HFFc6 (cell line): ENCODE measurements at places on chromosomes 5 and 9.
A peak's percentile ranks its signal among the peaks of the same experiment; 100 is the strongest.

- no peak for DNase-seq
Observed at GRCh38 chr5:2701592-2701991, 49.9 kb downstream of the IRX2 start.

- DNase-seq, result no peak
Observed at GRCh38 chr5:58961631-58962280, 378.9 kb downstream of the RAB3C start.

DNA sequence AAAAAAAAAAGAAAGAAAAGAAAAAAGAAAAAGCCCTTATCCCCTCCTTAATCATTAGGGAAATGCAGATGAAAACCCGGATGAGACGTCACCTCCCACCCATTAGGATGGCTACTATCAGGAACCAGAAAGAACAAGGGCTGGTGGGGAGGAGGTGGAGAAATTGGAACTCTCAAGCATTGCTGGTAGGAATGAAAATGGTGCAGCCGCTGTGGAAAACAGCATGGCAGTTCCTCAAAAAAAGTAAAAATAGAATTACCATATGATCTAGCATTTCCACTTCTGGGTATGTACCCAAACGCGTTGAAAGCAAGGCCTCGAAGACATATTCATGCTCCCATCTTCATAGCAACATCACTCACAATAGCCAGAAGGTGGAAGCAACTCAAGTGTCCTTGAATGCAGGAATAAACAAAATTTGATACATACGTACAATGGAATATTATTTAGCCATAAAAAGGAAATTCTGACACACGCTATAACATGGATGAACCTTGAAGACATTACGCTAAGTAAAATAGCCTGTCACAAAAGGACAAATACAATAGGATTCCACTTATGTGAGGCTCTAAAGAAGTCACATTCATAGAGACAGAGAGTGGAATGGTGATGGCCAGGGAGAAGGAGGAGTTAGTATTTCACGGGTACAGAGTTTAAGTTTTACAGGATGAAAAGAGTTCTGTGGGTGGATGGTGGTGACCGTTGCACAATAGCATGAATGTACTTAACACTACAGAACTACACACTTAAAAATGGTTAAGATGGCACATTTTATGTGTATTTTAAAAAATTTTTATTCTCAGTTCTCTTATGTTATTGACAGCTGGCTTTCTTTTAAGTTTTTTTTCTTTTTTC is 166.8 kb upstream of the IER5L start:
- DNase-seq, result no peak

- DNase-seq, result no peak
Observed at GRCh38 chr5:82314964-82315758, 37.0 kb upstream of the RPS23 start.

GRCh38 chr5:116273448-116274242 is 188.8 kb downstream of the COMMD10 start:
- peak; percentile 36 for DNase-seq

DNA sequence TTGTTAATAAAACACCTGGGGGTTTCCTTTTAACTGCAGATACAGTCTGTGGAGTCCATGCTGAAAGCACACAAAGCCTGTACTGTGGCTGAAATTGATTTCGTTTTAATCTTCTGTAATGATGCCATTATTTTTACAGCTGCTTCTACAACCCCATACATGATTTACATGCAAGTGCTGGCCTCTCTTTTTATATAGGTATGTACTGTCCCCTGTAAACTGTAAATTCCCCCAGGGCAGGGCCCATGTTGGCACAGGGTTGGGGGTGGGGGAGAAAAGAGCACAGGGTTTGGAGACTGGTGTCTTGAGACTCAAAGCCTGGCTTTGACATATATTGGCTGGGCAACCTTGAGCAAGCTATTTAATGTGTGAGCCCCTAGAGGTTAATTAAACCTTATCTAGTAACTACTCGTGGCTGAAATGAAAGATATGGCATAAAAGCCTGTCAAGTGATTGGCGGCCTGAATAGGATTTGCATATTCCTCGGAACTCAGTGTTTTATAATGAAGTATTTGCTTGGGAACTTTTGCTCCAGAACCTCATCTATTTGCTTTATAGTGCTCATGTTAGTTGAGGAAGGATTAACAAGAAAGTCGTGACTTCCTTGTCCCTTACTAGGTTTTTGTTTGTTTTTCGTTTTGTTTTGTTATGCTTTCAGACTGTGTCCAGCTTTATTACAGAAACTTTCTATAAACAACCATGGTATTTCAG is 34.0 kb downstream of the KLF4 start:
- no peak for DNase-seq

- no peak for DNase-seq
Observed at GRCh38 chr5:10248378-10249260, 1.1 kb downstream of the ATPSCKMT start.

GRCh38 chr5:143619040-143619439 is 192.9 kb upstream of the HMHB1 start:
- DNase-seq, result no peak

- no peak for DNase-seq
Observed at GRCh38 chr5:103668281-103668680, 105.7 kb upstream of the NUDT12 start.

DNA sequence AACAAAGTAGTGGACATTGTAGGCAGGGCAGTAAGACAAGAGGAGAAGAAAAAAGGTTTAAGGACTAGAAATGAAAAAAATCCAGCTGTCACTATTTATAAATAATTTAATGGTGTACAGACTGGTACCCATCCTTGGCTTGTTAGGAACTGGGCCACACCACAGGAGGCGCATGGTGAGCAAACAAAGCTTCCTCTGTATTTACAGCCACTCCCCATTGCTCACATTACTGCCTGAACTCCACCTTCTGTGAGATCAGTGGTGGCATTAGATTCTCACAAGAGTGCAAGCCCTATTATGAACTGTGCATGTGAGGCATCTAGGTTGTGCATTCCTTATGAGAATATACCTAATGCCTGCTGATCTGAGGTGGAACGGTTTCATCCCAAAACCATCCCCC is 62.6 kb upstream of the DMAC1 start:
- DNase-seq, result no peak

DNA sequence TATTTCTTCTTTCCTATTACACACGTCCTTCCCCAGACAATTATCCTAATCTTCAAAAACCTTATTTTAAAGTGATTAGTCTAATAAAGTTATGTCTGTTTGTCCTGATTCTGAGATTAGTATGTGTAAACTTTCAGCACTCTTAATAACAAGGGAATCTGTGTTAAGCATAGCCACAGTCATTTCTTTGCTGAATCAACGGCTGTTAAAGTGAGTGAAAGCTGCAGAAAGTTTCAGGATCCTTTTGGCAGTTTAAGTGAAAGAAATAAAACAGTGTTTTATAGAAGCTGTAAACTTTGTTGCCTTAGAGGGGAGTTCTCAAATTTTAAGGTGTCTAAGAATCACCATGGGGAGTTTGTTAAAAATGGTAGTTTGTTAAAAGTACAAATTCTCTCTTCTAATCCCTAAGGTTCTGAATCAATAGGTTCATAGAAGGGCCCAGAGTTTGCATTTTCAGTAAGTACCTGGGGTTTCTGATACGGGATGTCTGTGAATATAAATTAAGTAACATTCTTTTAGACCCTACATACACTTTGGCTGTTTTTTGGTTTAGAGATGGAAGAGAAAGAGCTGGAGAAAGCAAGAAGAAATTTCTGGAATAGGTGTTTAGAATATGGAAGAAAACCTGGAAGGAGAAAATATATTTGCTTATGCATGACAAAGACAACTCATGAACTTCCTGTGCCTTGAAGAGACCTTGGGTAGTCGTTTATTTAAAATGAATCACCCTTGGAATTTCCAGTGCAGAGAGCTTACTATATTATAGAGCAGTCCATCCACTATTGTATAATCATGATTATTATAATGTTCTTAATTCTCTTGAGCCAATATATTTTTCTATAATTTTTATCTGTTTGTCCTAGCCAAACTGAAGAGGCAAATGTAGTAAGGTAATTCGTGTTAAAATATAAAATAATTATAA is 45.7 kb downstream of the SCAMP1 start:
- DNase-seq, result peak; percentile 50

GRCh38 chr5:66620711-66621110 is 24.5 kb downstream of the MAST4 start:
- DNase-seq, result no peak

GRCh38 chr9:2039294-2040180 is 24.4 kb downstream of the SMARCA2 start:
- DNase-seq, result no peak

DNA sequence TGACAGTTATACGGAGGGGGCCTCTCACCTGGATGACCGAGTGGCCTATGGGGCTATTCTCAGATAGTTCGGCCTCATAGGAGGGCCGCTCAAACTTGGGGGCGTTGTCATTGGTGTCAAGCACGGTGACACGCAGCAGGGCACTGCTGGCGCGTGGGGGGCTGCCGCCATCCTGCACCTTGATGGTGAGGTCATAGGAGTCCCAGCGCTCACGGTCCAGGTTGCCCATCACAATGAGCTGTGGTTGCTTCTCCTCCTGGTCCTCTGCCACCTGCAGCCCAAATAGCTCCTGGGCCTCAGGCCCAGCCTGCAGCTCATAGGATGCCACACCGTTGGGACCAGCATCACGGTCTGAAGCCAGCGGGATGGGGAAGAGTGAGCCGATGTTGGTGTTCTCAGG is 9.7 kb downstream of the PCDH1 start:
- DNase-seq, result no peak

DNA sequence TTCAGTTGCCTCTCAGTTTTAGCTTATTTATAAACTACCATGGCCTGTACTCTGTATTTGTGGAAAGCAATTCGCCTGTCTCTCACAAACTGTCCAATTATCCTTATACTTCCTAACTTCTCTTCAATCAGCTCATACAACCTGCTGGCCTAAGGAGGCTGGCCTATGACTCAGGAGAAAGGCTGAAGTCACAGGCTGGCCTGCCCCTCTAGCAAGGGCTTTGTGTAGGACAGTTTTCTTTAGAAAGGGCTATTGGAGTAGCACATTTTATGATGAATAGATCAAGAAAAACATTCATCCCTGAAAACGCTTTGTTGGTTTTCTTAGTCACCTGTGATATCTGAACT is 988.7 kb upstream of the ARRDC3 start:
- no peak for DNase-seq

- DNase-seq, result peak; percentile 39
Observed at GRCh38 chr5:40587376-40587775, 92.3 kb upstream of the PTGER4 start.

GRCh38 chr9:7690014-7690413 is 109.6 kb downstream of the DMAC1 start:
- no peak for DNase-seq

- no peak for DNase-seq
Observed at GRCh38 chr9:134339183-134339806, 13.0 kb downstream of the RXRA start.
